Occipital lobe (tissue), 3 donors: ENCODE measurements at places on chromosomes 11 and 22. TPM values are rescaled to one million over a fixed set of nuclear protein-coding genes. Genes with fewer than 3 reads are reported as not detected.

The ENTHD1 gene
- total RNA-seq, result 0.16 TPM

The RBMXL2 gene
- total RNA-seq, result not detected

The OTOG gene
- not detected for total RNA-seq

The C1QTNF5 gene
- 4.2 TPM for total RNA-seq

The IGLL1 gene
- total RNA-seq, result not detected
